Smooth muscle cell of the pulmonary artery (primary cell): ENCODE measurements at places on chromosomes 12 and 14. TPM values are rescaled to one million over a fixed set of nuclear protein-coding genes. Genes with fewer than 3 reads are reported as not detected.

FRMD6 gene
- total RNA-seq: 195 and 346 TPM in 2 replicates

COCH gene
- total RNA-seq: 0.46 TPM in 1 of 2 replicates, not detected in the other

ASB2 gene
- 0.52 and 1.7 TPM in 2 replicates for total RNA-seq

MYH6 gene
- total RNA-seq: not detected in 2 replicates

DDN gene
- 0.20 and 0.30 TPM in 2 replicates for total RNA-seq

DNAH10 gene
- total RNA-seq: 0.13 and 0.46 TPM in 2 replicates

PTPN21 gene
- 16.4 and 16.6 TPM in 2 replicates for total RNA-seq
